ENCODE measurements at places on chromosomes 11 and 22. TPM values are rescaled to one million over a fixed set of nuclear protein-coding genes. Genes with fewer than 3 reads are reported as not detected.

The FAM111B gene
- 3.2 TPM for total RNA-seq

The C11orf52 gene
- 0.59 TPM for total RNA-seq

The SLC22A6 gene
- total RNA-seq: not detected

The DDI1 gene
- not detected for total RNA-seq

The DGKZ gene
- total RNA-seq: 74.8 TPM

The GRIA4 gene
- 2.7 TPM for total RNA-seq

The MPEG1 gene
- total RNA-seq: not detected

The SPTBN2 gene
- total RNA-seq: 24.8 TPM

The ALG9 gene
- total RNA-seq: 48.8 TPM

The CSF2RB gene
- total RNA-seq: not detected

The CELSR1 gene
- total RNA-seq: 69.5 TPM

The ANO9 gene
- total RNA-seq: 16.1 TPM

The OR52H1 gene
- not detected for total RNA-seq

The DEUP1 gene
- total RNA-seq: under 0.01 TPM

The LZTR1 gene
- 59.4 TPM for total RNA-seq

The OR2AG2 gene
- total RNA-seq: 0.99 TPM

The APOBEC3G gene
- total RNA-seq: 13.8 TPM

The APOBEC3H gene
- total RNA-seq: not detected

The CCDC116 gene
- 0.17 TPM for total RNA-seq

The BRD1 gene
- 25.5 TPM for total RNA-seq

The PDE2A gene
- 1.0 TPM for total RNA-seq

The USP28 gene
- total RNA-seq: 30.3 TPM

The GPR83 gene
- not detected for total RNA-seq

The ZC3H12C gene
- 16.0 TPM for total RNA-seq

The SAA2 gene
- total RNA-seq: 2.7 TPM

The USP2 gene
- total RNA-seq: 2.7 TPM

The OR52M1 gene
- total RNA-seq: not detected
